ENCODE measurements at places on chromosomes 16 and 17.

DNA sequence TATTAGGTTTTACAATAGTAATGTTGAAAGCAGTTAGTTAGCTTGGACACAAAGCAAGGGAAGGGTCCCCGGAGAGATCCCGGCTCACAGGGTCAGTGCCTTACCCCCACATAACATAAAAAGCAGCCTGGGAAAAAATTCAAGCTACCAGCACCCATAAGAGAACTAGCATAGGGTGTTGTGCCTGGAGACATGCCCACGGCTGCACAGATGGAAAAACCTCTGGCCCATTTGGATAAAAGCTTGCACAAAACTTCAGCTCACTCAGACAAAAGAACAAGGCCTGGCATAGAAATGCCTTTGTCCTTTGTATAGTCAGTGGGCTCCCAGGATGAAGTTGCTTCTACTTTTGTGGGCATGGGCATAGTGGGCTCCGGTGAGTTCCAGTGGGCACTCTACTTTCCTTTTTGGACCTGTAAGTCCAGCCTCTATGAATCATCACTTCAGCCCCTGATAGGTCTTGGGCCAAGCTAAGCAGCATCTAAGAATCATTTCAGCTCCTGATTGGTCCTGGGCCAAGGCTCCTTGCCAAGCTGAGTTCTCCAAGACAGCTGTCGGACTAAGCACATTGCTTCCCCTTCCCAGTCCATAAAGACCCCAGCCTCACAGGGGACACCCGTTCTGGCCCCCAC, 1.3 kb upstream of the RDM1 start:
- DNase-seq: peak; percentile 34

DNA sequence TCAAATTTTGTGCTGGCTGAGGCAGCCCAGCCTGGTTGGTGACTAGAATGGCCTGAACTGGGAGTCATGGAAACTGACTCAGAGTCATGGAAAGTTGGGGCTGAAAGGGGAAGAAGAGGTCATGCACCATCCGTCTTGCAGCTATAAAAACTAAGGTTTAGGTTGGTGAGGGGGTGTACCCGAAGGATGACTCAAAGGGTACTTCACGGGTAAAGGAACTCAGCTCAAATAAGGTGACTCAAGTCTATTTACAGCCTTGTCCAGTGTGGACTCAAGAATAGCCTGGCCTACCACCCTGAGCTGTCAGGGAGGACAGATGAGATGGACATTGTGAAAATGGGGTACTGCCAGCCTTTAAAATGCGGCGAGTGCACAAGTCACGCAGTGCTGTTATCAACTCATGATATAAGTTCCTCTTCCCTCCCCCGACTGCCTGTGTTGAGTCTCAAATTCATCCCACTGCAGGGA, 18.6 kb downstream of the CD300LB start:
- DNase-seq: no peak

DNA sequence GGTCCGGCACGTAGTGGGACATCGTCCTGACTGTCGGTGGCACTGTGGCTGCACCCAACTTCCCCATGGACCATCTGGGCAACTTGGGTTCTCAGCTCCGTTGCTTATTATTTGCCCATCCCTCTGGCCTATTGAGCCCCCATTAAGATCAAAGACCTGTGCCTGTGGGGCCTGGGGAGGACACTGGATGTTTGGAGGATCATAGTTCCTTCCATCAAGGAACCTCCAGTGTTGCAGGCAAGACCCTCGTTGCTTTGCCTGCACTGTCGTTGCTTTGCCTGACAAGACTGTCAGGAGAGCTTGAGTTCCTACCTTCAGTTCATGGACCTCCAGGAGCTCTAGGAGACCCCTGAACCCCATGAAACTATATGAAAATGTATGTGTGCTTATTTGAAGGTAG, 127.2 kb downstream of the CCDC144A start:
- DNase-seq: no peak

- no peak for DNase-seq
Observed at GRCh38 chr16:81692021-81692420, 87.1 kb upstream of the PLCG2 start.

DNA sequence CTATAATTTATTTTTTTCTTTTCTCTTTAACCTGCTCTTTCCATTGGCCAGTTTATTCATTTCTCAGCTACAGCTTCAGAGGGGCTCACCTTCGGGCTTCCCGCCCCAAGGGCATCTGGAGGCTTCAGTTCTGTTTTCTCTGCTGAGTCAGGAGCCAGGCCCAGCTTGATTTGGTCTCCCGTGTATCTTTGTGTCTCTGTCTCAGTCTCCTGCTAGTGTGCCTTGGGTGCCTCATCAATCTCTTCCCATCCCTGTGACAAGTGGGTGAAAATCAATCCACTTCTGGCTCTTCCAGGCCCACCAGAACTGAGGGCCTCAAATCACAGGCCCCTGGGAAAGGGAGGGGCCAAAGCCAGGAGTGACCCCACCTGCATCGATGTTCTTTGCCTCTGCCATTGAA, 72.1 kb downstream of the CCDC182 start:
- no peak for DNase-seq

DNA sequence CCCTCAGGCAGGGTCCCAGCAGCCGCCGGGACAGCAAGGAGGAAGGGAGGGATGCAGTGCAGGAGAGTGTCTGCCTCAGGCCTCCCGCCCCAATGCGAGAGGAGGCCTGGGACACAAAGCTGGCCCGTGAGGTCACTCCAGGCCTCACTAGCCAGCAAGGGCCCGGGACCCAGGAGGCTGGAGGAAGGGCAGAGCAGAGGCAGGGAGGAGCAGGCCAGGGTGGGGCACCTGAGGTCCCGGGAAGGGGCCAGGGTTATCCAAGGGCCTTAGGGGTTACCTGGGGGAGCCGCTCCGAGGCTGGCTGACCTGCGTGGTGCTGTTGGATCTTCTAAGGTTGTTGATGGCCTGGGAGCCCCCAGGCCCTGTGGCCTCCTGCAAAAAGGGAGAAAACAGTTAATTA, 14.1 kb downstream of the CEP131 start:
- no peak for DNase-seq

DNA sequence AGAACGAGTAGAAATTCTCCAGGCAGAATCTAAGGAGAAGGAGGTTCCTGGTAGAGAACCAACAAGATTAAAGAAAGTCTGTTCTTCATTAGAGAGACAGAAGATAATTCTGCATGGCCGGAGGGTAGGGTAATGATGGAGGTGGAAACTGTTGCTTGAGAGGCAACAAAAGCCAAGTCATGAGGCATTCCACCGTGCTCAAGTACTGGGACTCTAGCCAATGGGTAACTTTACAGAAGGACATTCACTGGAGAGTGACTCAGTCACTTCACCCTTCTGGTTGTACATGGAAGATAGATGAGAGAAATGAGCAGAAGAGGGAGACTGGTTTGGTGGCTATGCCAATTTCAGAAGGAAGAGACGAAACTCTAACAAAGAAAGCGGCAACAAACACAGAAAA, 53.6 kb upstream of the ANKFN1 start:
- DNase-seq: peak; percentile 22

DNA sequence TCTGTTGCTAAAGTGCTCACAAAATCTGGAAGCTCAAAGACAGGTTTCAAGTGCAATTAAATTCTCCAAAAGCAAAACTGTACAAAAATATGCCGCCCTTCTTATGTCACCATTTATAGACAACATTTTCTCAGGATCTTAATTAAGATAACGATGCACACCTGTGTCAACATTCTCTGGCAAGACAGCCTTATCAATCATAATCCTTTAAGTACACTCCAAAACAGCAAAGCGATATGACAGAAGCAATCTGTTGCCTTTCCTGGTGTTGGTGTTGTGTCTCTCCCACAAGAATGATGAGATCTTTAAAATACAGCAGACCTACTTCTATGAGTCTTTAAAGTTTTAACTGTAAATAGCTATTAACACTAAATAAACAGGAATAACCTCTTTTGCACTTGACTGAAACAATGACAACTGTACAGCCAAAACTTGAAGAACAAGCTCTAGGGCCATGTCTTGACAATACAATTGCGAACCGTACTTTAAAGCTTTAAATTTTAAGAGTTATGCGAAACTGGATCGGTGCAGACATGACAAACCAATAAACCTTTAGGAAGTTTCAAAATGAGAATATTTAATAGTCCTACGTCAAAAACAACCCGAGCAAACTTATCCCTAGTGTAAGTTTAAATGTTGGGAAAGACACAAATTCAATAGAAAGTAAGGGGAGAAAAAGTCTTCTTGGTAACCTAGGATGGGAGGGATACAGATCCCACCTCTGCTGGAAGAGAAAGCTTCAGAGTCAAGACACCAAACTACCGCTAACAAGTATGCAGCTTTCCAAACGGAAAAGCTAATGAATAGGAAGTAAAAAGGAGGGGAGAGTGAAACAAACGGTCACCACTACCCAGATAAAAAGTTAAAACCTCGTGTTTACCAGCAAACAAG, 3.3 kb upstream of the IRX5 start:
- peak; percentile 11 for DNase-seq

DNA sequence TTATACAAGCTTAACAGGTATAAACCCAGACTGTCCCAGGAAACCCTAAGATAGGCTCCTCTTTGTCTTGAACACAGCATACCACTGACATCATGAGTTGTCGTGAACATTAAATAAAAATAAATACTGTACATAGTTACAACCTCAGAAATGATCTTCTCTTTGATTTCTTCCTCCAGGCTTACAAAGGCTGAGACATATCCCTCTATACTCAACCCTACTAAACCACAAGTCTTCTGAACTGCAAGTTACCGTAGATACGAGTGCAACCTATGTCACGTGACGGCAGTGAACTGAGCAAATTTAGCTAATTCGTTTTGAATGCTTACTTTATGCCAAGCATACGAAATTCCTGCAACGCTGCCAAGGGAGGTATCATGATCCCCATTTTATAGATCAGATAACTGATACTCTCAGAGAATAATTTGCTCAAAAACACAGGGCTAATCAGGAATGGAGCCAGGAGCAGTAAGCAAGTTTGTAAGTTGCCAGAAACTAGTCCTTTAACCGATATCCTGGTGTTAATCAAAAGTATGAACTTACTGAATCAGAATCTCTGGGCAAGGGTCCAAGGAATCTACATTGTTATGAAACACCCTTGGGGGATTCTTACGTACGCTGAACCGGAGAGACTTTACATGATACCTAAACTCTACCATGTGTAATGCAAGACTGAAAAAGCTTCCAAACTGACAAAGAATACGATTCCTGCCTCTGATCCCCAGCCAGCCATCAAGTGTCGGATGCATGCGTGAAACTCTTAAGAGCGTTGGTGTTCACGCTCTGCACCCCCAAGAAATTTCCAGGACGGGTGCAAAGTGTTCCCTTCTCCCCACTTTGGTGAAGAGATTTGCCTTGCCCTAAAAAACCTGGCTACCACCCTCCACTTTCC, 106.2 kb downstream of the XYLT1 start:
- peak; percentile 92 for DNase-seq

GRCh38 chr16:72241930-72242329, 70.0 kb upstream of the PMFBP1 start:
- DNase-seq: peak; percentile 59

GRCh38 chr17:61849674-61850073, 13.7 kb downstream of the BRIP1 start:
- peak; percentile 19 for DNase-seq

- peak; percentile 12 for DNase-seq
Observed at GRCh38 chr17:32452281-32452680, 8.0 kb downstream of the PSMD11 start.

GRCh38 chr17:41013181-41013580, 4.3 kb upstream of the KRTAP3-1 start:
- DNase-seq: no peak
